Ovary (tissue), 10 donors: ENCODE measurements at places on chromosomes 3 and 15. TPM values are rescaled to one million over a fixed set of nuclear protein-coding genes. Genes with fewer than 3 reads are reported as not detected.

DNA sequence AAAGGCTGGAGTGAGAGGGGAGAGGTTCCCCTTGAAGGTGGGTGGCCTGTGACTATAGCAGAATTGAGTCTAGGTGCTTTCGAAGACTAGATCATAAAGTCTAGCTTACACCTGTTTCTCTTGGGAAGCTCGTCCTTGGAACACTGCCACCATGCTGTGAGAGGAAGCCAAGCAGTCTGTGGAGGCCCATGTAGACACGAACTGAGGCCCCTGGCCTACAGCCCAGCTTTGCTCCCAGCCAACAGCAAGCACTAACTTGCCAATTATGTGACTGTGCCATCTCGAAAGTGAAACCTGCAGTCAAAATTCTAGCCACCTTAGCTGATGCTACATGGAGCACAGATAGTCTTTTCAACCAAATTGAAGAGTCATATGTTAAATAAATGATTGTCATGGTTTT is 190.5 kb upstream of the NECTIN3 start:
- DNase-seq: no peak

GRCh38 chr15:57298204-57298603 is 78.1 kb upstream of the CGNL1 start:
- no peak for DNase-seq

The FBXO40 gene
- total RNA-seq: 0.08 TPM

DNA sequence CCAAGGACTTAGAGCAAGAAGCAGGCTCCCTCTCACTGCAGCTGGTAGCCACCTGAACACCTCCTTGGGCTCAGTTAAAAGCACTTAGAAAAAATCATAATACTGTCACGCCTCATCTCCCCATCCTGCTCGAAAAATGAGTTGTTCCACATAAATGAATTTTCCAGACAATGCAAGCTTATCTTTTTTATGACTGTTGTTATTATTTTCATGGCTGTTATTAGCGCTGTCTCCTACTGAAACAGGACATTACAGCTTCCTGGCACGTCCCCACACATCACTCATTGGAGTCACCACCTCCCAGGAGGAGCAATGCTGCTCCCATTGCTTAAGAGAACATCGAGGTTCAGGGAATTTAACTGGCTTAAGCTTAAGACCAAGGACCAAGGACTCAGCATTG is 26.5 kb downstream of the CCDC33 start:
- DNase-seq: no peak

DNA sequence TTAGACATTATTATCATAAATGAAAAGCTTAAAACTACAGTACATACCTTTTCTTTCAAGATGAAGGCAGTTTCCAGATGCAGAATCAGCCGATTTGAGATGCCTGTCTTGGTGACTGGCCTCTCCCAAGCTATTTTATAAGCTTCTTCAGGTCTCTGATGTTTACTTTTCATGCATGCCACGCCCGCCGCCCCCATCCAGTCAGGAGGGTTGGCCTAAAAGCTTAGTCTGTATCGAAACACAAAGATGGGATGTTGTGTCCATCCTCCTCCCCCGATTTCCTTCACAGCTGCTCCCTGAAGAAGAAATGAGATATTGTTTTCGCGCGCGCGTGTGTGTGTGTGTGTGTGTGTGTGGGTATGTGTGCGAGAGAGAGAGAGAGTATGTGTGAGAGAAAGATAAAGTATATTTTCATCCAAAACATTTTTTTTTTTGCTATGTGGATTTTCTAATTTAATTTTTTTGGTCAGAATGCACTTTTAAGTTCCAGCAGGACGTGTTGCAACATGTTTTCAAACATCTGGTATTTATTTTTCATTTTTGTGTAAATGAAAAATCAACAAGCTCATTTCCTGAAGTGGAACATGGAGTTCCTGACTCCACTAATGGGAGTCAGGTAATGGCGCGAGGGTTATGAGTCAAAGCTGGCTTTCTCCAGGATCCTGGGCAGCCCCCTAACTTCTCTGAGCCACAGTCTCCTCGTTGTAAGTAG is at the start of gene APOD:
Gene APOD, minus strand, starts transcription at position 110 of the 712 bp plus-strand sequence. CDS start 4,479 bp downstream, outside the sequence.
- DNase-seq: peak; percentile 43

GRCh38 chr3:194976874-194977273 is 291.2 kb downstream of the FAM43A start:
- DNase-seq: no peak

DNA sequence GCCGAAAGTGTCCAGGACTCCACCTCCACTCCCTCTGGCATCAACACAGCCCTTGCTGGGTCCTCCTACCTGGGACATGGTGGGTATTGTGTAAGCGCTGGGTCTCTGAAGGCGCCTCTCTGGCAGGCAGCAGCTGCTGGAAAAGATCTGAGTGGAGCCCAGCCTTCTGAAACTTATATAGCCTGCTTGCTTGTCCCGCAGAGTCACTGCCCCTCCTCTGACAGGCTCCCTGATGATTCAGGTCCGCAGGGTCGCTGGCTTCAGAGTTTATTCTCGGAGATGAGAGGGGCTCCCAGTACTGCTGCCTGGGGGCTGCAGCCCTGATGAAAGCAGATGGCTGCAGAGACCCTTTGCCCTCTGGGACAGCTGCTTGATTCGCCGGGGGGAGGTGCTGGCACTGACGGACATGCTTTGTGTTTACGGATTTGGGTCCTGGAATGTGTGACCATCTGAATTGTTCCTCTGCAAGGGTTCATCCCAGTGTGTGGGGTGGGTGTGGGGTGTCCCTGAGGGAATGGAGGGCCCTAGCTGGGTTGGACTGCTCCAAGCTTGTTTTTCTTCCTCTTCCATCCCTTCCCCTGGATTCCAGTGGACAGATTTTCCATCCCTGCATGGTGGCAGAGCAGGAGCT is at the start of gene MUSTN1:
Gene MUSTN1, minus strand, starts transcription at position 149 of the 631 bp plus-strand sequence. Its CDS starts 71 bp downstream, at position 78.
- DNase-seq: no peak

- no peak for DNase-seq
These were observed 258.0 kb upstream of the RARB start for GRCh38 chr3:25170021-25170420.

- peak; percentile 36 for DNase-seq
These were observed 236.9 kb upstream of the TRIM42 start for GRCh38 chr3:140441006-140441405.

GRCh38 chr3:133965906-133966305 is 63.8 kb downstream of the SLCO2A1 start:
- DNase-seq: no peak

DNA sequence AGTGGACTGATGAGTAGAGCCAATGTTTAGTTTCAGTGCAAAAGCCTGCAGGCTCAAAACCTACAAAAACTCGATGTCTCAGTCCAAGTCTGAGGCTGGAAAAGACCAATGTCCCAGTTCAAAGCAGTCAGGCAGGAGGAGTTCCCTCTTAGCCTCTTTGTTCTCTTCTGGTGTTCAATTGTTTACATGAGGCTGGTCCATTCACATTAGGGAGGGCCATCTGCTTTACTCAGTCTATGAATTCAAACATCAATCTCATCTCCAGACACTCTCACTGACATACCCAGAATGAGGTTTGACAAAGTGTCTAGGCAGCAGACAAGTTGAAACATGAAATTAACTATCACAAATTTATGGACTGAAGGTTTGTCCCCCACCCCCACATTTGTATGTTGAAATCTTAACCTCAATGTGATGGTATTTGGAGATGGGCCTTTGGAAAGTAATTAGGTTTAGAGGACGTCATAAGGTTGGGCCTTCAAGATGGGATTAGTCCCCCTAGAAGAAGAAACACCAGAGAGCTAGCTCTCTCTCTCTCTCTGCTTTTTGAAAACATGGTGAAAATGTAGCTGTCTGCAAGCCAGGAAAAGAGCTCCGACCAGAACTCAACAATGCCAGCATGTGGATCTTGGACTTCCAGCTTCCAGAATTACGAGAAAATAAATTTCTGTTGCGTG is 438.5 kb upstream of the RGMA start:
- DNase-seq: no peak

The PEX11A gene
- 17.3 TPM for total RNA-seq

GRCh38 chr15:74844319-74845207 is 1.6 kb upstream of the ULK3 start:
- DNase-seq: peak; percentile 81

DNA sequence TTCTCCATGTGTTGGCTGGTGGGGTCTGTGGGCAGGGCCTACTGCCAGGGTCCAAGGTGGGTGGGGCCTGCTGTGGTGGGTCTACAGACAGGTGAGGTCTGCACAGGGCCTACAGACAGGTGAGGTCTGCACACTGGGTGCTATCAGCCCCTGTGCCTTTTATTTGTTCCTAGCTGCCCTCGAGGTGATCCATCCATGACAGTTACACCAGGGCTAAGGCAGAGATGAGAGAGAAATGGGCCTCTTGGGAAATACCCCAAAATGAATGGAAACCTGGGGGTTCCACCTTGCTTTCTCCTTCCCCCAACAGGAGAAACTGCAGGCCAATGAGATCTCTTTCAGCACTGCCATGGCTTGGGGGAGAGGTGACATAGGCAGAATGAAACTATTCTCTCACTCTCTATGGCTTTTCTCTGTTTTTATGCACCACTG is 36.4 kb downstream of the CFAP100 start:
- no peak for DNase-seq

GRCh38 chr3:47553407-47553806 is 25.3 kb downstream of the CSPG5 start:
- DNase-seq: no peak

- DNase-seq: no peak
These were observed 37.2 kb downstream of the MGLL start for GRCh38 chr3:127784865-127785710.

The CPEB1 gene
- total RNA-seq: 27.2 TPM

The DPH3 gene
- total RNA-seq: 17.6 TPM

DNA sequence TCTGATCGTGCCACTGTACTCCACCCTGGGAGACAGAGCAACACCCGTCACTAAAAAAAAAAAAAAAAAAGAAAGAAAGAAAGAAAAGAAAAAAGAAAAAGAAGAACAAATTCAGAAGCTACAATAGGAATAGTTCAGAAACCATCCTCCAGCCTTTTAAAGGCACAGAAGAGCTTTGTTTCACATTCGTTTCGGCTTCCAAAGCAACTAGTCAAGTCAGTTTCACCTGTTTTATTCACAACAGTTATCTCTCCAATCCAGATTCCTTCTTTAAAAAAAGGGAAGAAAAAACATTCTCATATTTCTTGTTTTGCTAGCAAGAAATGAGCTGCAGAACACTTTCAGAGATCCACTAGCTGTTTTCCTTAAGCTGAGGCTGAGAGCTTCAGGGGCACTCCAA is 767.7 kb upstream of the CFAP20DC start:
- DNase-seq: no peak

The CCDC54 gene
- total RNA-seq: not detected

DNA sequence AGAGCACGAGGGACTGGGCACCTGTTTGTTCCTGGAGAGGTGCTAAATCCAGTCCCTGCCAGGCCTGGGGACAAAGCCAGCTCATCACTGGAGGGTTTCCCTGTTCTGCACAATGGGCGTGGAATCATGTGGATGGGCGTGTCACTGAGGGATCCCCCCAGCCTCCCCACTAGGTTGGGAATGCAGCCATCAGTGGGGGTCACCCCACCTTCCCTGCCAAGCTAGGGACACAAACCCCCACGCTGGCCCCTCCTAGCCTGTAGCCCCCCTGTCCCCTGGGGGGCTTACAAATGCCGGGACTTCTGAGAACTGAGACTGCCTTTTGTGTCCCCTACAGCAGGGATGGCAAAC is 61.9 kb downstream of the NSMCE3 start:
- DNase-seq: no peak

DNA sequence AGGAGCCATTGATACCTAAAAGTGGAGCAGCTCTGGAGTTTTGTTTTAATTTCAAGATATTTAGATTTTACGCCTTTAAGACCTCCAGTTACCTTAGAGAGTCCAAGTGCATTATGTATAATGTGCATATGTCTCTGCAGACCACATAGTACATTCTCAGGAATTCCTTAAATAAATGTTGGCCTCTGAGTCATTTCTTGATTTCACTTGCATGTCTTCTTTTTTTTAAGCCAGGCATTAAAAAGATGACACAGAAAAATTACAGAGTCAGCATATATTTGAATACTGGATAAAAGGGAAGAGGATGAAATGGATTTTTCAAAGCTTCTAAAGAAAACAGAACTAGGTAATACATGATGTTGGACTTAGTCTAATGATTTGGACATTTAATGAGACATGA is 125.2 kb downstream of the TMCO5A start:
- no peak for DNase-seq

The DISP2 gene
- 1.5 TPM for total RNA-seq

GRCh38 chr3:143535994-143536784 is 312.1 kb downstream of the SLC9A9 start:
- DNase-seq: no peak

DNA sequence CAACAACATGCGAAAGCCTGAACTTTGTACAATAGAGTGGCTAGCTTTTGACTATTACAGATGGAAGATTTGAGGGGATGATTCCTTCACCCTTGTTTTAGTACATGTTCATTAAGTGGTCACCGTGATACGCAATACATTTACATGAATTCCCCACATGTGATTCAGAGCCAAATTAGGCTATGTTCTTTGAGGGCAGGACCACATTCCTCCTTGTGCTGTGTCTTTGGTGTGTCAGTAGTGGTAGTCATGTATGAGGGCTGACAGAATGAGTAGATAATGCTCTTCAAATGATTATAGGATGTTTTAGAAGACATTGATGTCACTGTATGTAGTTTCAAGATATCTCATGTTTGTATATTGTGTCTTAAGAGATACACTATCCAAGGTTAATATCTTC is 12.1 kb downstream of the PTPRG start:
- DNase-seq: no peak

GRCh38 chr15:90058308-90058707 is 44.0 kb downstream of the IDH2 start:
- DNase-seq: no peak

DNA sequence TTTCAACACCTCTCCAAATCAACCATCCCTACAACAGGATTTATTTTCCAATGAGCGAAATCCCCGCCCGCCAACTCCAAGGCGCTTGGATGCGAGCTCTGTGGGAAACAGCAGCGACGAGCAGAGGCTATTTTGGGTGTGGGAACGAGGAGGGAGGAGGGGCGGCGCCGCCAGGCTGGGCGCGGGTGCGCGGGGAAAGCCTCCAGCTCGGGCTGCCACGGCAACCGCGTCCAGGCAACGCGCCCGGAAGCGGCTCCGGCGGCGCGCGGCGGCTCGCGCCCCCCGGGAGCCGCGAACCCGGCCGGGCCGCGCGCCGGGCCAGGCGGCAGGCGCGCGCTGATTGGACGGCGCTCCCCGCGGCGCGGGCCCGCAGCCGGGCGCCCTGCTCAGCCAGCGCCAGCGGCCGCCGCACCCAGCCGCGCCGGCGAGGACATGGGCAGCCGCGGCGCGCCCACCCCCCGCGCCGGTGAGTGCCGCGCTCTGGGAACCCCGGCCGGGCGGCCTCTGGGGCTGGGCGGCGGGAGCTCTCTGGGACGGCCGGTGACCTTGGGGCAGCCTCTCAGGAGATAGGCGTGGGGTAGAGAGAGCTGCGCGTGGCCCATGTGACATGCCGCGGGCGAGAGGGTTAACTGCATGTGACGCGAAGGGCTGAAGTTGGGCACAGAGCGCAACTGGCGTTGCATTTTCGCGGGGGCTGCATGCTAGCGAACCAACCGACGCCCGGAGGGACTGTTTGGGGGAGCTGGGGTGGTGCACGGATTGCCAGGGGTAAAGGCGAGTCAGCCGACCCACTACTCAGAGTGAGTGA is at the start of gene FAM81A:
Gene FAM81A, plus strand, starts transcription at position 370 of the 808 bp plus-strand sequence. CDS start 20,441 bp downstream, outside the sequence.
- peak; percentile 81 for DNase-seq

The CSPG5 gene
- not detected for total RNA-seq
